Stimulated activated naive CD8-positive, alpha-beta T cell treated with anti-CD3 and anti-CD28 coated beads, Interleukin-15, amount 100 ng/mL, for 72 hours (primary cell): ENCODE measurements at places on chromosomes 6 and 20.

GRCh38 chr20:35489717-35490116 lies 34.3 kb downstream of the CEP250 start:
- DNase-seq, result no peak

DNA sequence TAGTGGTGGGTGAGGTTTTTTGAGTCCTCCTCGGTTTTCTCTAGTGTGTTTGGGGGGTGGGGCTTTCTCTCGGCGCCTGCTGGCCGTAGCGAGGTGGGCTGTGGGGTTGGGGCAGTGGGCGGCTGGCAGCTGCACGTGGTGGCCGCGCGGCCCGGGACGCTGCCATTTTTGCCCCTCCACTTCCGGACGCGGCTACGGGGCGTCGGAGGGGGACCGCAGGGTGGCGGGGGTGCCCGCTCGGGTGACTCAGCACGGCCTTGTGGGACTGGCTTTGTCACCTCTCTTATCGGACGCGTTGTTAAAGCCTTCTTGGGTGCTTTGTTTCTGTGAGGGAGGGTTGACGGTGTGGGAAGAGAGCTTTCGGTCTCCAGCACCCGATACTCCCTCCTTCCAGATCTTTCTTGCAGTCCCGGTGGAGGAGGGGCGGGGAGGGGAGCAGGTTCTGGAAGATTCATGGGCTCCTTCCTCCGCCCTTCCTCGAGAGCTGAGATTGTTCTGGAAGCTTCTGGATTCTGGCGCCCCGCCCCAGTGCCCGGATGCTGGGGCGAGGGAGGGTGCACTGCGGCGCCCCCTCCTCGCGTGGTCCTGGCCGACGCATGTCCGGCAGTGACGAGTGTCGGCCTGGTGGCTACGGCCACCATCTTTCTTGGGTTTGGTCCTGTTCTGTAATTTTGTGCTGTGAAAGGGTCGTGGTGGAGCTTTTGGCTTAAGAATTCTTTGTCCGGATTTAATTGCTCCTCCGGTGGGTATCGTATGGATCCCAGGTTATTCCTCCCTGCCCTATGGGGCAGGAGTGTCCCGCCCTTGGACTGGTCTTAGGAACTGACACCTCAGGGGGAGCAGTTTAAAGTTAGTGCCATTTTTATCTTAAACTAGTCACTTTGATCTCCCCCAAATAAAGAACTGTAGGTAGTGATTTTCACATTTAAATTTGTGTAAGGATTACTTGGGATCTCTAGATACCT lies 719 bp downstream of the HSP90AB1 start:
- peak; percentile 87 for DNase-seq

DNA sequence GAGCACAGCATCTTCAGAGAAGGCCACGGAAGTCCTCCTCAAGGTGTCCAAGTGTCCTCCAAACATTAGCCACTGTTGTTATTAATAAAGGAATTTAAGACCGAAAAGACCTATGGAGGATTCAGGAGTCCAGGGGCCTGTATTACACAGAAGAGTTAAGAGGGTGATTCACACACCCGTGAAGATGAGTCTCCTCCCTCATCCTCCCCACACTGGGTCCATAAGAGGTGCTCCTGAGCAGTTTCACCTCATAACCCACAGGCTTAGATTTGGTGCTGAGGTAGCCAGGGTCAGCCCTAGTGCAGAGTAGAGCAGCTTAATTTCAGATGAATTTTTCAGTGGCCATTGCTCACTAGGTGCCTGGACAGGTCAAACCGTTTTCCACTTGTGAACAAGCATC lies 65.3 kb downstream of the PRR18 start:
- DNase-seq, result no peak

DNA sequence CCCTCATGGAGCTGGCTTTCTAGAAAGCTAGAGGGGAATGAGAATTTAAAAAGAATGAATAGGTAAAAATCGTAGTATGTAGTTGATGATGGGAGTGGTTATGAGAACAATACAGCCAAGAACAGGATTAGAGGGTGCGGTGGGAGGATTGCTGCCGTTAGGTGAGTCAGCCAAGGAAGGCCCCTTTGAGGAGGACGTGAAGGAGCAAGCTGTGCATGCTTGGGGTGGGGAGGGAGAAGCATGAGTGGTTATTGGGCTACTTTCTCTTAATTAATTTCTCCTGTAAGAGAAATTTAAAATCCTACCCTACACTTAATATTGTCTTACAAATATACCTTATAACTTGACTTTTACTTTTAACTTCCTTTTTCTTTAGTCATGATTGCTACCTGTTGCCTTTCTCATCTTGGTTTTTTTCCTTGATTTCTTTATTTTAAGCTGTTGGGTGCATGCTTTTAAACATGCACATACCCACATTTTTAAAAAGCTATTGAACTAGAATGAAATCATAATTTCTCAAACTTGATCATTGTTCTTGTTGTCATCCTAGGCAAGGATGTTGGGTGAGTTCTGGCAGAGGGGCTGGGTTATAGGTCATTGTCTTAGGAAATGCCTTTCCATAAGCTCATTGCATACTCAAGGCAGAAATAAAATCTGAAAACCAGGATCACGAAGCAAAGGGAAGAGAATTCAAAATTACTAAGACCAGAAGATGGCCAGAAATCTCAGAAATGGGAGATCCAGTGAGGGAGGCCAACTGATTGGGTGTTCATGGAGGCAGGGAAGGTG lies 114.5 kb downstream of the TCP11 start:
- DNase-seq, result no peak

- no peak for DNase-seq
These were observed 12.0 kb downstream of the STMN3 start for GRCh38 chr20:63641146-63641791.

GRCh38 chr6:166772518-166772917 lies 145.5 kb upstream of the RPS6KA2 start:
- no peak for DNase-seq

DNA sequence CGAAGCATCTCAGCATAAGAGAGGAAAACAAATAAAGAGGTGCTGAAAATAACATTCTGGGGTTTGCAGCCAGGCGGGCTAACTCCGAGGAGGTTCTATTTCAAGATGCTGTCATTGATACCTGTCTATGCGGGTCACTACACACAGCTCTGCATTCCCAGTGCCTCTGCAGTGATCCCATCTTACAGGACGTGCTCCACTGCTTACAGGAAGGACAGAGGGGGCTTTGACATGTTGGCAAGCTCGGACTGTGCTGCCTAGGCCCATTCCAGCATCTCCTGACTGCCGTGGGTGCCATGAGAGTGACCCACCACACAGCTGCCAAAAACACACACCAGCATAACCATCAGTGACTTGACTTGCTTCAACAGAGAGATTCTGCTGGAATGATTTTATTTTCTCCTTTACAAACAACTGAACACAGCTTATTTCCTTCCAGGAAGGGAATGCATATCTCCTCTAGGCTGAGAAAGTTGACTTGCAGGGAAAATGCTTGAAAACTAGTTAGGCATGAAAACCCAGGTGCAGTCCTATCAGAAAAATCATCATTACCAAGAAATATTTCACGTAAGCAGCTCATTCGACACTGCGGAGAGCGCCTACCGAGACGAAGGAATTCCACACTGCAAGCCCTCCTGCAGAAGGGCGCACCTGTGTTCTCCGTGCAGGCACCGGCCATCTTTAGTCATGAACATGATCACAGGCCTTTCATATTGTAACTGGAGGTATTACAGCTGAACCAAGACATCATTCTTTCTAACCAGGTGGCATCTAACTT lies 62.5 kb downstream of the RAMACL start:
- DNase-seq, result no peak

GRCh38 chr6:134176264-134176975 lies 124.0 kb upstream of the SLC2A12 start:
- DNase-seq, result no peak

- DNase-seq, result no peak
These were observed 36.1 kb downstream of the CRYBG1 start for GRCh38 chr6:106396426-106397220.

DNA sequence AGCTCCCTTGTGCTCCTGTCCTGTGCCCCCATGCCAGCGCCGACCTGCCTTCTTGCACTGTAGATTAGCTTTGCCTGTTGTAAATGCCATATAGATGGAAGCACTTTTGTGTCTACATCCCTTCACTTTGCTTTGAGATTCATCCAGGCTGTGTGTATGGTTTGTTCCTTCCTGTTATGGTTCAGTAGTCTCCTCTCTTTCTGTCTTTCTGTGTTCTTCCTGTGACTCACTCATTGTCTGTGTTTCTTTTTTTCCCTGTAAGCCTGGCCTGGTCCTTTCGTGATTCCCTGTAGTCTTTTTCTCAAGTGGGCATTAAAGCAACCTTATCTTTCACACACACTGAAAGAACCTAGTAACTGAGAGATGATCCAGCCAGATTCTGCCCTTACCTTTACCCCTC lies 66.6 kb downstream of the JARID2 start:
- DNase-seq, result no peak

DNA sequence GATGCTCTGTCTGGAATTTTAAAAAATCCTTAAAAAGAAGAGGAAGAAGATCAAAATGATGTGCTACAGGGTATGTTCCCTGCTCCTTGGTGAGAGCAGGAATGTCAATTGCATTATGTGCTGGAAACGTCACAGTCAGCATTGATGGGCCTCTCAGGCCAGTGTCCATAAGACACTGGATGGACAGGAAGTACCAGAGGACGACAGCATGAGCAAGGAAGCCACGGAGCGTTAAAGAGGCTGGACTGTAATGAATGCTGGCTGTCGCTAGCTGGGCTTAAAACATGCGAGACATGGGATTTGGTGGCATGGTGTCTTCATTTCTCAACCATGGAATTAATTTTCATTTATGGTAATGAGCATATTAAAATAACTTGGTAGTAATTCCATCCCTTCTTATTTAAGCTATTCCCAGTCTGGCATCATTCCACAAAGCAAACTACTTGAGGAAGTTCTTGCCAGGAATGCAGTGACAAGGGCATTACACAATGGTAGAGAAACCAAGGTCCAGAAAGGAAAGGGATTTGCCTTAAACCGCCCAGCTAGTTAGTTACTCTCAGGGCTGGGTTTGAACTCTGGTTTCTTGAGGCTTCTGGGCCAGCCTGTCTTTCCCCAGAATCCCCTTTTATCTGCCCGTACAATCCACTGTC lies 166.6 kb upstream of the SOX4 start:
- no peak for DNase-seq

- DNase-seq, result no peak
These were observed 54.8 kb upstream of the SGK1 start for GRCh38 chr6:134372603-134373281.

DNA sequence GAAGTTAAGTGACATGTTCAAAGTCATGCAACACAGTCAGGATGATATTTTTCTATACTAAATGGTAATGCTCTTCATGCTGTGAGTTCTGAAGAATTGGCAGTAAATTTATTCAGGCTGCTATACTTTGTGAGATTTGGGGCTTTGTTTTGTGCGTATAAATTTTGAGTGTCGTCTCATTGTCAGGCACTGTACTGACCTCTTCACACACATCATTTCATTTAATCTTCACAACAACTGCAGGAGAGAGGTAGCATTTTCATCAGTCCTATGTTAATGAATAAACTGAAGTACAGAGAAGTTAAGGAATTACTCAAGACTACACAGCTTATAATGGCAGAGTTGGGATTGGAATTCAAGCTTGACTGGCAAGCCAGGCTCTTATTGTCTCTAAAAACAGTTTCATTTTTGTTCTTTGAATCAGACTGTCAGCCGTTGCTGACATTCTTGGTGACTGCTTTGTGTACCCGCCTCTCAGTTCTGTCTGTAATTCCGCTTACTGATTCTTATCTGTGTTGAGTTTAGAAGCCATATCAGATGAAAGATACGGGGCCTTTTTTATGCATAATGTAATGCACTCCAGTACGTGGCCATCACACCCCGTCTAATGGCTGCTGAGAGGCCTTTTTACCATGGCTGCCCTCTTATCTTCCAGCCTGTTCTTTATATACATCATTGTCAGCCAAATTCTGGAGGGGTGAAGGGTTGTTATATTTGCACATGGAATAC lies 274.9 kb downstream of the UTRN start:
- DNase-seq, result peak; percentile 6

GRCh38 chr6:166691199-166691598 lies 64.1 kb upstream of the RPS6KA2 start:
- DNase-seq, result no peak

DNA sequence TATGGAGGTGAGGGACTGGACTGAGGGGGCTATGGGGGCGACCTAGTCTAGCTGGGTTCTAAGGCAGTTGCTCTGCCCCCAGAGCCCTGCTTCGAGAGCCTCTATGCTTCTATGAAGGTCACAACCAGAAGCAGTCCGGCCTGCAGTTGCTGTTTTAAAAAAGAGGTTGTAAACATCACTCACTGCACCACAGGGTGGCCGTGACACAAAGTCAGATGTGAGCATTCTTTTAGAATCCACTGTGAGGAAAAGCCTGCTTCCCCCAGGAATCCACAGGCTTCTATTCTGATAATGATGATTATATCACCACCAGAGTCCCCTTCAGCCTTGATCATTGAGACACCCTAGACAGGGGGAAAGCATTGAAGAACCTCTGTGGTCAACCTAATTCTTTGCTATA lies 229.7 kb upstream of the AGPAT4 start:
- DNase-seq, result no peak

DNA sequence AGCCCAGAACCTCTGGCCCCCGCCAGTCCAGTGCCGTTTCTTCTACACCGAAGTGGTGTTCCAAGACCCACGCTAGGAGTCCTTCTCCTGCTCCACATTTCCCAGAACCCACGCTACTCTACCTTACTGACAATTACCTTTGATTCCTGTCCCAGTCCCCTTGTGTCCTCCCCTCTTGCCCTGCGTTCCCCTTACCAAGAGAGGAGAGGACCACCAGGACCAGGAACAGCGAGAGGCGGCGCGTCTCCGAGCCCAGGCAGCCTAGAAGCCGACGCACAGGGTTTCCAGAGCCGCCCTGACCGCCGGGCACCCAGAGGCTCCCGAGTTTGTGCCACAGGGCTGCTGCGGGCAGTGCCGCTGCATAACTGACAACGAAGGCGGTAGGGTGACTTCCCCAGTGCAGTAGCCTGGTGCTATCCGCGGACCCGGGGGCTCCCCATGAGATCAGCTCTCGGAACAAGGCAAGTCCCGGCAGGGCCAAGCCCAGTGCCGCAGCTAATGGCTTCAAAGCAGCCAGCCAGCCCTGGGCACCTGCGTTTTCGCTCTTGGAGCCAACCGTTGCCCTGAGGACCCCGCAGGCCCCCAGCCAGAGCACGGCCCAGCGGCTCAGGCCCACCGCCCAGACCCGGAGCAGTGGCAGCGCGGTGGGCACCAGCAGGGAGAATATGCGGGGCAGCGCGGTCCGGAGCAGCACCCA lies 512 bp downstream of the TAP1 start:
- peak; percentile 75 for DNase-seq

DNA sequence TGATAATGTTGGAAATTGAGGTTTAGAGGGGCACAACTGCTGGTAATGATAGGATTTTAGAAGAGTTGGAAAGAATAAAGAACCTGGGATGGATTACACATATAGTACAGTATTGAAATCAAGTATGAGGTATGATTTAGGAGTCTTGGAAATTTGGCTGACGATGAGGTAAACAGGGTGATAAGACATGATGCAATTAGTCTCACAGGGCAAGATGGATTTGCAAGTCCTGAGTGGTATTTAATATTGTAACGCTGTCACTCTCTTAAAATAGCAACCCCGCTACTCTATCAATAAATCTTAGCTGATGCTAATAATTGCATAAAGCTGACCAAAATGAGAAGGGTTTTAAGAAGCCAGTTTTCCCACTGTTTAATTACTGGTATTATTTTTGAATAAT lies 70.4 kb downstream of the SYCP2 start:
- DNase-seq, result no peak

- DNase-seq, result no peak
These were observed 85.7 kb upstream of the CDH4 start for GRCh38 chr20:61166324-61166723.
